ENCODE measurements at places on chromosomes 5 and 9. TPM values are rescaled to one million over a fixed set of nuclear protein-coding genes. Genes with fewer than 3 reads are reported as not detected.

- no peak for DNase-seq
Observed at GRCh38 chr5:56192246-56192645, 40.9 kb downstream of the ANKRD55 start.

DNA sequence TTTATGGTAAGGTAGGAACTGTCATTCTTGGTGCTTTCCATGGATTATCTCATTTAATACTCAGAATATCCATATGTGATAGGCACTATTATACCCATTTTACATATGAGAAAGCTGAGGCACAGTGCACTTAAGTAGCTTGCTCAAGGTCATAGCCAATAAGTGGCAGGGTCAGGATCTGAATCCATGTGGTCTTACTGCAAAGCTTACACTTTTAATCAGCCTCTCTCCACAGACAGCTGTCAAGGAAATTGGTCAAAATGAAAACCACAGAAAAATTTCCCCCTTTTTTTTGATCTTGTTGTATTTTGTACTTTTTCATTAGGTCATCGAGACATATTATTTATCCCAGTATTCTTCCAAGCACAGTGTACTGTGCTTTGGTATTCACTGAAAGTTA, 78.5 kb downstream of the ERCC6L2 start:
- DNase-seq, result no peak

GRCh38 chr5:151724360-151724759, 34.1 kb downstream of the ATOX1 start:
- DNase-seq, result no peak

DNA sequence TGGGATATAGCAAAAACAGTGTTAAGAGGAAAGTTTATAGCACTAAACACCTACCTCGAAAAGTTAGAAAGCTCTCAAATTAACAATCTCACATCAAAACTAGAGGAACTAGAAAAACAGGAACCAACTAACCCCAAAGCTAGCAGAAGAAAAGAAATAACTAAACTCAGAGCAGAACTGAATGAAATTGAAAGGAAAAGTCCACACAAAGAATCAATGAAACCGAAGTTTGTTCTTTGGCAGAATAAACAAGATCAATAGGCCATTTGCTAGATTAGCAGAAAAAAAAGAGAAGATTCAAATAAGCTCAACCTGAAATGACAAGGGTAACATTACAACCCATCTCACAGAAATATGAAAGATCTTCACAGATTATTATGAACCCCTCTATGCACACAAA, 234.8 kb upstream of the ISL1 start:
- no peak for DNase-seq

- no peak for DNase-seq
Observed at GRCh38 chr5:29780401-29780800, 1413.1 kb upstream of the CDH6 start.

NDUFS4 gene
- 114 TPM for total RNA-seq

RAI14 gene
- total RNA-seq, result 14.2 TPM

SLC28A3 gene
- total RNA-seq, result 1.2 TPM

BTNL3 gene
- not detected for total RNA-seq

HBEGF gene
- 18.3 TPM for total RNA-seq

Data from left cardiac atrium (tissue), 4 donors.